ENCODE measurements at places on chromosomes 2 and 18.

DNA sequence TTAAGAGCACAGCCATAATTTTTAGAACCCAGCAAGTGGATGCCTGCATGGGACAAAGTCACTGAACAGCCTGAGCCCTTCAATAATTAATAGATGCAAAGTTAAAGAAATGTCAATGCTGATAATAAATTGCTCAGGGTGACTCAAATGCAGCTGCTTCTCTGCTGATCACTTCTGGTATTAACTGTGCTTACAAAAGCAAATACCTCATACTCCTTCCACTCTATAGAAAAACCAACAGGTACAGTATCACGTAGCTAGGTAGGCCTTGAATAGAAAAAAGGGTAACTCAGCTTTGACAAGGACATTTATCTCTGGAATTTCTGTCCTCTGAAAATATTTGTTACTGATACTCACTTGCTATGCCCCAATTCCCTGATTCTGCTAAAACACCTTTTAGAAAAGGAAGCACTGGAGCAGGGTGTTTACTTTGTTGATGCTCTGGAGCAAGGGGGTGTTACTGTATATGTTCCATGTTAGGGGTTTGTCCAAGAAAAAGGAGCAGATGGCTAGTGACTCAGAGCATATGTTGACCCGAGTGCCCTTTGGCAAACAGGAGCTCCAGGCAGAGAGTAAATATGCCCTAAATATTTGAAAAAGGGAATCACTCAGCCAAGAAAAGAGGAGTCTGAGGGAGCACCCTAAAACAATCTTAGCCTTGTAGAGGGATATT lies 59.1 kb upstream of the RTN4 start:
- no peak for DNase-seq

DNA sequence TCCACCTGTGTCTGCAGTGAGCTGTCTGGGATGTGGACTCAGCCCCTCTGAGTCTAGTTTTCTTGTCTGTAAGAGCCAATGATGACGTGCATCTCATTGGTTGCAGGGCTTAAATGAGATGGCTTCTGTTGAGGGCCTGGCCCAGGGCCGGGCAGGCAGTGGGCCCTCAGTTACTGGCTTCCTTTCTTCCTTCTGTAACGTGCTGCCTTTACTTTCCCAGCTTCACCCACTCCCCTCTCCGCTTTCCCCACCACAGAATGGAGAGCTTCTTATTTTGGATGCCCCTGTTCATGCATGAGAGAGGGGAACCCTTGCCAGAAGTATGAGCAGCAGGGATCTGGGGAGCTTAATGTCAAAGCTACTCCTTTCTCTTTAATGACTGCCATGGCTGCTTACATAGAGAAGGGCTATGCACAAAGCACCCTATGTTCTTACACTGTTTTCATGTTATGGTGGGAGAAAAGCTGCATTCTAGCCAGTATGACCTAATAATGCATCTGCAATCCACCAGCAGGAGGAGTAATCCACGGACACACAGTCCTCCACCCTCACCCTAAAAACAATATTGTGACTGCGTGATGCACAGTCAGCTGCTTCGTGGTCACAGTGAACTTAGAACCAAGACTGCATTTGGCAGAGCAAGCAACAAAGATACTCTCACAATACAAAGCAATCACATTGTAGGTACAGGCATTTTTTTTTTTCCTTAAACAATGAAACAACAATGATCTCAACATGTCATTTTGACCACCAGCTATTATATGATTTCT lies 37.2 kb downstream of the CREG2 start:
- DNase-seq = no peak

- DNase-seq = no peak
Observed at GRCh38 chr2:27634291-27634690, 5.4 kb downstream of the GPN1 start.

DNA sequence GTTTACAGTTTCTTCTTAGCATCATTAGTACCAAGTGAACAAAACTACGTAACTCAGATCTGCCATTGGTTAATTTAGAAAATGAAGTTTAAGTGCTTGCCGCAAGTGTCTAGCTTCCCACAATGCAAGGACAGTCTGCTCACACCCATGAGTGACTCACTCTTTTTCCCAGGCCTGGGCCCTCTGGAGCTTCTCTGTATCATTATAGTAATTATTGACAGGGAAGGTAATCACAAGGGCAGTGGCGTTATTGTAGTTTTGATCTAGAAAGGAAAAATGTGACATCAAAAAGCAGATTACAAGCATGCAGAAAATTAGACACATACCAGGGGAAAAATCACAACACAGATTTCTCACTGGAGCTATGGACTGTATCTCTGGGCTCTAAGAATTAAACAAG lies 38.5 kb downstream of the NPC1 start:
- DNase-seq = no peak

DNA sequence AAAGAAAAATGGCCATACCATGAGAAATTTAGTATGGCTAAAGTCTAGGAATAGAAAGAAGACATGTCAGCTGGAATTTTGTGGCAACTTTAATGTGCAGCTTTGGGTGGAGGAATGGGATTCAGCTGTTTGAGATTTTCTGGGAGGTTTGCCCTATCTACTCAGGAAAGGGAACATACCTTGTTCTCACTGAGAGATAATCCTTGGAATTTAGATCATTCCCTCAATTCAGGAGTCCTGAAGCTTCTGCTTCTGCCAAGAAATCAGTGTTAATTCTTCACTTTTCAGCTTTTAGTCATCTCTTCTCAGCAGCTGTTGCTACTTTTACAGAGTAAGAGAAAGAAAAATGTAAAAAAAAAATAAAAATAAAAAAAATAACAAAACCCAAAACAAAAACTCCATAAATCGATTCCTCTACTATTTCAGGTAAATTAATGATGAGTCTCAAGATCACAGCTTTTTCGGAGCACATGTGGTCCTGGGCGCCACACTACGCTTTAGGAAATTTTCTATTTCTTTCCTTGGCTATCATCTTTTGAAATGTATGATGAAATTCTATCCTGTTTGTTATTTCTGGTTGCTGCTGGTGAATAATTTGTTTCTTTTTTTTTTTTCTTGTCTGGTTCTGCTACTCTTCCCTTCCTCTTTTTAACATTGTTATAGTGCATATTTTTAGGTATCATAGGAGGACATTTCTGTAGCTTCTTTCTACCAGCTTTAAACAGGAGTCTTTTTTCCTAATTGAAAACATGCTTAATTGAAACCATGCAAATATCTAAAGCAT lies 18.9 kb upstream of the BAZ2B start:
- no peak for DNase-seq

GRCh38 chr18:72830109-72830508 lies 37.7 kb downstream of the NETO1 start:
- DNase-seq = no peak

- DNase-seq = no peak
Observed at GRCh38 chr2:44598330-44599119, 236.8 kb downstream of the CAMKMT start.

DNA sequence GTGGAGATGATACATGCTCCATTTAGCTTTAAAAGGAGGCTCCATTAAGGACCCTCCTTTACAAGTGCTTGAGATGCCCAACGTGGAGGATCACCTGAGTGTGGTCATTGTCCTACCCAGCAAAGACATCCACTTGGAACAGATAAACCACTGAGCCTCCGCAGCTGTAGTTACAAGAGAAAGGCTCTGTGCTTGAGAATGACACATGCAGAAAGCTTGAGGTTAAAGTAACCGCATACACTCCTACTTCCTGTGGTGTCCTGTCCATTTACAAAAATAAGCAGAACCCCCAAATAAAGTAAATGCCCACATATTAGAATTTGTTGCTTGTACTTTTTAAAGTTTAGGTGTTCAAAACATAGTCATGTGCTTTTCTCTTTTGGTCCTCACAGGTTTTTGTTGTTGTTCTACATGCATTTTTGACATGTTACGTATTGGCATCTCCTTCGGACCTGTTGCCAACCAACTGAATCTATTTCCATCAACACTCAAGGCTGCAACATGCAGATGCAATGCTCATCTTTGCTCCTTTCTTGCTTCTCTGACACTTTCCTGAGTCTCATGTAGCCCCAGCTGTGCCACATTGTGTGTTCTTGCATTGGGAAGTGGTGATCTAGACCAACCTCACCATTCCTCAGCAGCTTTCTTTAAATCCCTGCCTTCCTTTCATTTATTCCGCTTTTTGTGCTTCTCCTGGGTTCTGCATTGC lies 56.0 kb downstream of the SERPINB7 start:
- DNase-seq = no peak

- no peak for DNase-seq
Observed at GRCh38 chr18:12329125-12329698, 21.2 kb downstream of the TUBB6 start.

GRCh38 chr2:232798187-232798586 lies 21.8 kb upstream of the KCNJ13 start:
- no peak for DNase-seq

- no peak for DNase-seq
Observed at GRCh38 chr18:67634631-67635338, 118.3 kb upstream of the DSEL start.

- DNase-seq = no peak
Observed at GRCh38 chr2:149218497-149218896, 111.9 kb upstream of the LYPD6 start.

DNA sequence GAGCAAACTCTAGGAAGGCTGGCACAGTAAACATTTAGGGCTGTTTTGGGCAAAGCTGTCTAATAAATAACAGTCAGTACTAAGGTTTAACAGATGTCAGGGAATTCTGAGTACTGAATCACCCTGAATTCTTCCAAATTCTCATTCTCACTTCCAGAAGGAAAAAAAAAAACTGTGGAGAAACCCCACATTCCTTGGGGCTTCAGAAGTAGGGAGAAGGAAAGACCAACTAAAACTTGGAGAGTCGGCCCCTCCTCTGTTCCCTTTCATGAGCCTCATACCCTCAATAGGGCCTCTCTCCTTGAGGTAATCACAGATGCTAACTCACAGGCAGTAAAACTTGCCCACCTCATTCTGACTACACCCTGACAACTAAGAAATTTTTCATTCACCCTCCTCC lies 62.1 kb downstream of the CCDC148 start:
- no peak for DNase-seq

DNA sequence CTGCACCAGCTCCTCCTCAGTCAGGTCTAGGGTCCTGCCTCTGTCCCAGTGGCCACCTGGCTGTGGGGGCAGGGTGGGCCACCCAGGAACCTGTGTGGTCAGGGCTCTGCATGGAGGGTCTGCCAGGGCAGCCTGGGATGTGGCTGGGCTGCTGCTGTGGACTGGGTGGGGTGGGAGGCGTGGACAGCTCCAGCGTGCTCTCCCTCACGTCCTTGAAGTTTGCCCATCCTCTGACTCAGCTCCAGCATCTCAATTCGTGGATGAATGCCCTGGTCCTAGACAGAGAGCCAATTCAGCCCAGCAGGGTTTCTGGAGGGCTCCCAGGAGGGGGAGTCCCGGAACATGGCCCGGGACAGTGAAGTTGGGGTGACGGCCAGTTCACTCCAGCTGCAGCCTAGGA lies 64.3 kb upstream of the EPAS1 start:
- DNase-seq = no peak

DNA sequence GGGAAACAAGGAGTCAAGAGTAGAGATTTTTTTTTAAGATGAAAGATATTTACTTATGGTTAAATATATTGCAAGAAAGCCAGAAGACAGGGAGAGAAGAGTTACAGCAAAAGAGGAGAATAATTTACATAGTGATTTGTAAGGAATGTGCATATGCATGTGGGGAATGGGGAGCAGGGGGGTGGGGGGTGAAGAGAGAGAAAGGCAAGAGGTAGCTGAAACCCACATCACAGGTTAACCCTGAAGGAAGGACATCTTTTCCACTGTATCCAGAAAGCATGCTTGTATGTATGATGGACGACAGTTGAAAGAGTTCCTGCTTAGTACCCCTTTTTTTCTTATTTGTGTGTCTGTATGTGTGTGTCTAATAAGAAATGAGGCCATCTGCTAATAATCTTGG lies 371.9 kb downstream of the RAD51AP2 start:
- no peak for DNase-seq

- no peak for DNase-seq
Observed at GRCh38 chr2:189049709-189050164, 75.6 kb downstream of the COL3A1 start.

GRCh38 chr18:80037869-80038630 lies 3.8 kb downstream of the RBFA start:
- DNase-seq = no peak

- DNase-seq = no peak
Observed at GRCh38 chr18:50862401-50862800, 16.5 kb upstream of the ME2 start.

DNA sequence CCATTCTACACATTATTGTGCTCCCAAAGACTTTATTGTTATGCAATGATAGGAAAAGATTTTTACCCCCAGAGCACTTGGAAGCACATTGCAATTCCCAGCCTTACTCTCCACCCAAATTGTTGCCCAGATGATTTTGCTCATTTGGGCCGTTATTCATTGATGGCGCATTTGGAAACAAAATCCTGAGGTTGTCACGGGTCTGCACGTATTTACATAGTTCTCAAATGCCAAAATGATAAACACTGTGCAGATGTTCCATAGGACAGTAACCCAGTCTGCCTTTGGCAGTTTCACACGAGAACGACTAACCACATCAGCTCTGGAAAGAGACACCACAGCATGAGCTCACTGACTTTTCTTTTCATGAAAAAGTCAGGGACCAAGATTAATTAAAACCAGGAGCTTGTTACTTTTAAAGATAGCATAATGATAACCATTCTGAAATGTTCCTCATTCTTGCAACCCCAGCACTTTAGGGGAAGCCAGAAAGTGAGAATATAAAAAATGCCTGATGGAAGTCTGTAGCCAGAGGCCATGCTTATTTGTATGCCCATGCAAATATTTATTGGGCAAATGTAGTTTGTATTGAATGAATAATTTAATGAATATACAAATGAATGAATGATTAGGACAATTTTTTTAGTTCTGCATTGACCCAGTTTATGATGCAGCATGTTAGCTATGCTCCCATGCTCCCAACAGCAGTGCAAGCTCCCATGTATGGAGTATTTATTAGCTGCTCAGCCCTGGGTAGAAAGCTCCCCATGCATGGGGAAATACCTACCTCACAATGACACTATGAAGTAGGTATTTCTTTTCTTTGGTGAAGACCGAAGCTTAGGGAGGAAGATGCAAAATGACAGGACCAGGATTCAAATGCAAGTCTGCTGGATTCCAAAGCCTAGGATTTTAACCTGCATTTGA lies 84.6 kb downstream of the MAIP1 start:
- DNase-seq = no peak

DNA sequence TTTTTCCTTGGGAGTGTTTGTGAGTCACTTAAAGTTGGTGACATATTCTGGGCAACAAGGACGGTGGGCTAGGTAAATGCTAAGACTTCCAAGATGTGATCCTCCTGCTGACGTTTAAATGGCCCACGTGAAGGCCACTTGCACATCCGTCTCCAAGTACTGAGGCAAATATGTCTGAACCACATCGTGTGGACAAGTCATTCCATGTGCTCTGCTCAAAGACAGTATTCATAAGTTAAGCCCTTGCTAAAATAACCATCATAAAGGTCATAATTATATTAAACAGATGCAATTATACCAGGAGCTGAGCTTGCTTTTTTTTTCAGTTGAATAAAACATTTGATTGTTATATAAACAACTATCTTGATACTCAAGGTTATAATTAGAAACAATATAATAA lies 44.8 kb downstream of the SPP2 start:
- no peak for DNase-seq

GRCh38 chr2:57376985-57377384 lies 669.6 kb upstream of the VRK2 start:
- DNase-seq = no peak

- no peak for DNase-seq
Observed at GRCh38 chr2:214836568-214836967, 27.1 kb upstream of the BARD1 start.

- DNase-seq = no peak
Observed at GRCh38 chr2:71455011-71455740, 1.8 kb downstream of the DYSF start.
